ENCODE measurements at places on chromosomes 4 and X.

- DNase-seq: no peak
Measured at GRCh38 chr4:77773101-77773500, 46.1 kb downstream of the CNOT6L start.

DNA sequence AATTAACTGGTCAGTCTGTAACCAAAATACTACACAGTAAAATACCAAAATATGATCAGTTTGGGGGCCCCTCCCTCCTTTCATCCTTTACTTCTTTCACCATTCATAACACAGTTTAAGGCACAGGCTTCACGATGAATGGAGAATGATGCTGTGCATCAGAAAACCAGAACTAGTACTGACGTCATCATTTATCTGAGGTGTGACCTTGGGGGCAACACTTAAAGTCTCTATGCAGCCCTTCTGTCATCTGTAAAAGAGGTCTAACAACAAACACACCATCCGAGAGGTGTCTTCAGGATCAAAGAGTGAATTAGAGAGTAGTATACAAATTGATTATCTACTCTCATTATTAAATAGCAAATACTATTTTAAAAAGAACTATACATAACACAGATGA, 135.4 kb downstream of the SH3KBP1 start:
- DNase-seq: no peak

GRCh38 chr4:13541176-13541604, 3.1 kb downstream of the NKX3-2 start:
- no peak for DNase-seq

GRCh38 chrX:72314881-72315280, 9.2 kb upstream of the CITED1 start:
- no peak for DNase-seq

- no peak for DNase-seq
Measured at GRCh38 chr4:10577018-10577417, 107.5 kb downstream of the CLNK start.

DNA sequence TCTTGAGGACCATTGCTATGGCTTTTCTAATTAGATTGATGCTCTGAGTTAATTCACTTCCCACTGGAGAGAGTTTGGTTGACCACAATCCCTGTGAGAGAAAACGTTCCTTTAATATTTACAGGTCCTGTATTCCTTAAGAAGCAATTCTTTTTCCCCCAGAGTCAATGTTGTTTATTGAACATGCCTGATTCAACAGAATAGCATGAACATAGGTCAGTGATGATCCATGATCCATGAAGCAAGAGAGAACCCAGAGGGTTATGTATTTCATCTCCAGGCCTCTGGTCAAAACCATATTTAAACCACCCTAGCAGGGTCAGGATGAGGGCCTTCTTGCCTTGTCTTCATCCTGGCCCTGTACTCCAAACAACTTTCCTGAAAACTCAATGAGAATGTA, 39.4 kb upstream of the EFHC2 start:
- no peak for DNase-seq

GRCh38 chr4:26984896-26985295, 124.3 kb downstream of the STIM2 start:
- no peak for DNase-seq

GRCh38 chrX:49725401-49725800, 29.6 kb upstream of the PAGE1 start:
- DNase-seq: no peak

DNA sequence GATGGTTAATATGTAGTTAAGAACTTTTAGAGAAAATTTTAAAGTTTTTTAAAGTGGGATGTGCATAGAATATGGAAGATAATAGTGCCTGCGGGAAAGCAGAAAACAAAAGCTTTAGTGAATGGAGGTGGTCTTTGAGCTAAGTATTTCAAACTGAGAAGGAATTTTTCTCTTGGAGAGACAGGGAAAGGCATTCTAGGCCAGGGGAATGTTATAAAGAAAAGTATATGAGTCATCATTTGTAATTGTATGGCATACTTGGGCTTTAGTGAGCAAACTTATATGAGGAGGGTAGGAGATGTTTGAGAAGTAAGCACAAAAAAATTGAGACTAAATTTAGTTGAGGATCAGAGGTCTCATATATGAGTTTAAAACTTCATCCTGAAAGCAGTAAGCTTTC, 467.0 kb downstream of the PPARGC1A start:
- DNase-seq: no peak

Measured in RWPE1 (cell line).